Activated T-cell treated with anti-CD3 and anti-CD28 coated beads for 48 hours (primary cell): ENCODE measurements at places on chromosomes 7 and 10.

DNA sequence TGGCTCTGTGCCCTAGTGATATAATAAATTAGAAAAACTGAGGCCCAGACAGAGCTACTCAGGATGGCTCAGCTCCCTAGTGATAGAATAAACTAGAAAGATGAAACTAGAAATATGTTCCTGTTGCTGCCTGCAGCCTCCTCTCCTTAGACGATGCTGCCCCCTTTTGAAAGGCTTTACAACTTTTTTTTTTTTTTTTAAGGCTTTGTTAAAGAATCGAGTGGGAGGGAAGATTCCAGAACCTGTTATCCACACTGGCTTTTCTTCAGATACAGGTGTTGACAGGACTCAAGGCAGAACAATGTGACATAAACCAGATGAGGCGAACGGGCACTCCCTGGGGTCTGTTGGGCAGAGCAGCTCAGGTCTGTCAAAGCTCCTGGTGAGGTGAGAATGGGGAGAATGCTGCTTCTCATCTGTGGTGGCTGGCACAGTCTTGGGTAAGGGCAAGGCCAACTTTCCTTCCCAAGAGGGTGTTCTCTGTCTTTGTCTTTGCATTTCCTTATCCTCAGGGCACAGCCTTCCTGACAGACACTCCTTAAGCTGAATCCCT, 175.1 kb downstream of the COBL start:
- no peak for DNase-seq

DNA sequence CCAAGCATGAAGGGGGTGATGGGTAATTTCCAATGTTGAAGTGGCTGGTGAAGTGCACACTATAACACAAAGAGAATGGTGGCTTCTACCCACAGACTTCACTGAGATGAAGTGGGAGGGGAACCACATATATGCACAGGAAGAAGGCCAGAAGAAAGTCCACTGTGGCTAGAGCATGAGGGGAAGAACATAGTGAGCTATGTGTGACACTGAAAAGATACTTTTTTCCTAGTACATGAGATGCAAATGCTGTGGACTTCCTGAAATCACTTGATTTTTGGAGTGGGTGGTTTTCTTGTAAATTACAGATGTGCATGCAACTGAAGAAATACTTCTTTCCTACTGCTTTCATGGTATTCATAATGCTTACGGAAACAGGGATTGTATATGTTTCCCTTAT, 115.6 kb upstream of the PHYHIPL start:
- DNase-seq = no peak

- DNase-seq = no peak
Observed at GRCh38 chr7:116311816-116312471, 101.6 kb downstream of the TES start.

DNA sequence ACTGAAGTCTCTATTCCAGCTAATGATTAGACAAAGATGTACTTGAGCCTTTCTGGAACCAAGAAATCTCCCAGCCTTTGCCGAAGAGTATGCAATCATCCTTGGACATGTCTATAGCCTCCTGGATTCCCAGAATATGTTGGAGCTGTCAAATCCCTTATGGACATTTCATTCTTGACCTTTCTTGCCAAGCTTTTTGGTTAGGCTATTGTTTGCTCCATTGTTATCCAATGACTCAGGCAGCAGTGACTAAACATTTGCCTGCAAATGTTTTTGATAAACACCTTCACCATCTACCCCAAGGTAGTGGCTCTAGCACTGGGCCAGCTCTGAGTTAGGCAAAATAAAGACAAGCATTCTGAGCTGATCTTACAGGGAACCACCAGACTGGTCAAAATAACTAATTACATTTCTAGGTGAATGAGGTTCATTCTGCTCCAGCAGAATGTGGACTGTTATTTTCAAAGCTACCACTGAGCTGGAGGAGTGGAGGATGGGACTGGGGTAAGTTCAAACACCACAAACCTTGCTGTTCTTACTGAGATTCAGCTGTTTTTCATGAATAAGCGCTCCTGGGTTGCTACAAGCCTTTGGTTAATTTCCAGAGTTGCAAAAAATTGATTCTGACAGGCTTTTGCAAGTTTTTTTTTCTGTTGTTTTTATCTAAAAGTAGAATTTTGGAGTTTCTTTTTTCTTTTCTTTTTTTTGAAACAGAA, 81.0 kb downstream of the TMEM270 start:
- DNase-seq = no peak

DNA sequence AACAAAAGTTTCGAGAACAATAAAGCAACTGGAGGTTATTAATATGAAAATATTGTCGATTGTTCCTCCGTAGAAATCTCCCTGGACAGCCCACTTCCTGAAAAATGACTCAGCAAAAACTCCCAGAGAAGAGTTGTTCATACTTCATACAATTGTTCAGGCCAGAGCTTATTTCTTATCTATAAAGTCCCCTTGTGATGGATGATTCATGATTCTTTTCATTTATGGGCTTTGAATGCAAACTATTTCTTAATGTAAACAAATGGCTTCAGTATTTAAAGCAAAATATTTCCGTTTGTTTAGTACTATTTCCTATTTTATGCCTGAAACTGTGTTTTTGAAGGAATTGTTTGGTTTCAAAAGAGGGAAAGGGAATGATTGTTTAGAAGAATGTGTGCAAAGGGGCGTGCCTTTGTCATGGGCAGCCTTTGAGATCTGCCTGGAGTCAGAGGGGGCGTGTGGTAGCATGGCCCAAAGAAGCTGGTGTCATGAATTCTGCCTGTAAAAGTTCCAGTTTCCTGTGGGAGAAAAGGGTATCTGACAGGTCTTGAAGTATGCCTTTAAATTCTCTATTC, 26.2 kb upstream of the EXOC6 start:
- no peak for DNase-seq

DNA sequence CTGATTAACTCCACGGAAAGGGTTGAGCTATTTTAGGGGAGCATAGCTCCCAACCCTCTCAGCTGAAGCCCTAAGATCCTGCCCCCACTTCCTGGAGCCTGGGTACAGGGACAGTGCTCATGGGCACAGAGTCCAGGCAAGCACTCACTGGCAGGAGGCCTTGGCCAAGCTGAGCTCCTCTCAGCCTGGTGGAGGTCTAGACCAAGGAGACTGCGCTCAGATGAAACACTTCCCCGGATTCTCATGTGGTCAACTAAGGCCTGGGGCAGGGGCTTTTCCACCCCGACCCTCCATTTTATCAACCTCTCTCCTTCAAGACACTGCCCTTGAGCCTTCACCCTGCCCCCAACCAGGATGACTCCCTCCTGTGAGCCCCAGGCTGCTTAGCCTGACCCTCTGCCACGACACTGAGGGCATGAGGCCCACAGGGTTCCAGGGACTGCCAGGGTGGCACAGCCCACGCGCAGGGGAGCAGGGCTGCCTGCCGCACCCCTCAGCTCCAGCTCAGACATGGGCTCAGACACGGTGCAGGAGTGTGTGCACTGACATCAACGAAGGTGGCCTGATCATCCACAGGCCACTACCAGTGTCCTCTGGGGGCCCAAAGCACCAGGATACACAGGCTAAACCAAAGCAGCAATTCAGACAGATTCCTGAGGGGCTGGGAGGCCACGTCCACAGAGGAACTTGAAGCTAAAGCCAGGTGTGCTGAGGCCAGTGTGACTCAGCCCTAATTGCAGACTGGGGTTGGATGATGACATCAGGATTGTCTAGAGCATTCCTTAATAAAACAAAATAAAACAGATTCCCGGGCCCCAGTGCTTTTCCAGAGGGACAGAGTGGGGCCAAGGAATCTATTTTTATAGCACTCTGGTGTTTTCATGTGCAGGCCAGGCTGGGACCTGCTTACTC, 18.8 kb downstream of the CHAT start:
- no peak for DNase-seq

DNA sequence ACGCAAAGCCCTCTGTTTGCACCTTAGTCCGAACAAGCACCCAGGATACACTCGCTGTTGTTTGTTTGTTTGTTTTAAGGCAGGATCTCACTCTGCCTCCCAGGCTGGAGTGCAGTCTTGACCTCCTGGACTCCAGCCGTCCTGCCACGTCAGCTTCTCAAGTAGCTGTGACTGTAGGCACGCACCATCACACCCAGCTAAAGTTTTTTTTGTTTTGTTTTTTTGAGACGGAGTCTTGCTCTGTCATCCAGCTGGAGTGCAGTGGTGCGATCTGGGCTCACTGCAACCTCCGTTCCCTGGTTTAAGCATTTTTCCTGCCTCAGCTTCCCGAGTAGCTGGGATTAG, 76.8 kb downstream of the CTBP2 start:
- no peak for DNase-seq

DNA sequence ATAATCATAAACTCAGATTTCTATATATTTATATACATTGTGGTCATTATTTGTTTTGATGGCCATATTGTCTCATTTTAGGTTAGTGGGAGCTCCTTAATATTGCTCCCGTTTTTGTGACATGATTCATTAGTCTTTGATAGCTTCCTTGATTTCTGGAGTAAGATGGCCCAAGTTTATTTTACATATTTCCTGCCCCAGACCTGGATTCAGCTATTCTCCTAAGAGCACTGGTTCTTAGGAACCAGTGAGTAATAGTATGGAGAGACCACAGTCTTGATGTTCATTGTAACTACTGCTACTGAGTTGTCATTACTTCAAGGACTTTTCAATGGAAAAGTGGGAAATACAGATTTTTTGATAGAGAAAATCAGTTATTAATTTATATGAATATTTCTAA, 6.0 kb downstream of the TFPI2 start:
- DNase-seq = no peak

GRCh38 chr7:24963218-24963617, 16.8 kb downstream of the OSBPL3 start:
- DNase-seq = peak; percentile 41

DNA sequence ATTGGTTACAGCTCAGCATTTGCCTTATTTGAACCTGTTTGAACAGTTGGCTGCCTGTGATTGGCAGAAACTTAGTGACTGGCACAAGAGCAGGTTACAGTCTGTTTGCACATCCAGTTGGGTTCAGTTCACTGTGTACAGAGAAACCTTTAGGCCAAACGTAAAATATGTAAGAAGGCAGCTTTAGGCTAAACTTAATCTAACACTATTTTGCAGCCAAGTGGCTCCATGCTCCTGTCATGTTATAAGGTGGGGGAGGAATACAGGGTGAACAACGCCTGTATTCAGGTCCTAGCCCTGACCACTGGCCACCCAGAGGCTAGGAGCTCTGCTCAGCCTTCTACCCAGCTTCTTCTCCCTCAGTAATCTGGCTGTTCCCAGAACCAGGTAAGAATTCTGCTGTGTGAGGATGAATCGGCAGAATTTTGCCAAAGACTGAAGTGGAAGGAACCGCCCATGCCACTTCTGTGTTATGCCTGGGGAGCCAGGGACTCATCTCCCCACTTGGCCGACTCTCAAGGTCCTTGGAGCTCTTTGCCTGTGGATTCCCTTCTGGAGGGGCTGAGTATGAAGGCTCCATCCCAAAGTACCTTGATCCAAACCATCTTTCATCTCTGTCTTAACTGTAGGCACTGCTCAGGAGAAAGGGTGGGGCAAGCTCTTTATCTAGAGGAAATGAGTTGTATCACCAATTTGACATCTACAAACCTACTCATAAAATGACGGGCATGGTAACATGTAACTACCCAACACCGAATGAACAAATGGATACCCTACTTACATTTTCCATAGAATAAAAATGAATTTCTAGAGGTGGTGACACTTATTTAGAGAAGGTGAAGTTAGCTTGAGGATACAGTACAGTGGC, 164.4 kb upstream of the NAMPT start:
- no peak for DNase-seq

- DNase-seq = no peak
Observed at GRCh38 chr7:30168835-30169573, 34.2 kb downstream of the MTURN start.

- no peak for DNase-seq
Observed at GRCh38 chr7:32047075-32047474, 23.1 kb downstream of the PDE1C start.

- DNase-seq = no peak
Observed at GRCh38 chr7:32871624-32872371, 19.8 kb downstream of the KBTBD2 start.

DNA sequence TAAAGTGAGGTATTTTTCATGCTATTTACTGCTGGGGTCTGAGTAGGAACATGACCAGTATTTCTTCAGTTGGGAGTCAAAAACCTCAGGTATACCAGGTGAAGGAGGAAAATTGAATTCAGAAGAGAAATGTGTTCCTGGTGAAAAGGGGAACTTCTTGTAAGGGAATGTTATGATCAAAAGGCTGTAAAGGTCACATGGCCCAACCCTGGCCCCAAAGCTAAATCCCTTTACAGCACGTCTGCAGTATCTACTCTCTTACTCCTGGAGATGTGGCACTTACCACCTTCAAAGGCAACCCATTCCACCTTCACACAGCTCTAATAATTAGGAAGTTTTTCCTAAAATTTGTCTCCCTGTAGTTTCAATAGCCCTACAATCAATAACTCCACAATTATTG, 15.2 kb downstream of the PIK3AP1 start:
- DNase-seq = no peak

DNA sequence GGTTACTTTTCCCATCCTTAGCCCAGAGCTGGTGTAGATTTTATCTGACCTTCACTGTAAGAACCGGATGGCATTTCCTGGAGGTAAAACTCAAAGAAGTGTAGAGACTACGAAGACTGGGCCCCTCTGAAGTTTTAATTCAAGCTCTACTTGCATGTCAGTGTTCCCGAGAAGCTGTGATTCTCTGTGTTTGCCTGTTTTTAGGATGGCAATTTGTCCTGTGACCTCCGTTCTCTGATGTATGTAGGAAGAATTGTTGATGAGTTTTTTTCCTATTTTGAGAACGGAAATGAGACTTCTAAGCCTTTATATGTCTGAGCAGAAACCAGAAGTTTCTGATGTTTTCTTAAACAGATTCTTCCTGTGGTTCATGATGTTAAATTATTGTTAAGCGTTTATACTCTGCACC, 94.1 kb downstream of the CDCA7L start:
- no peak for DNase-seq

- DNase-seq = no peak
Observed at GRCh38 chr7:149751043-149751775, 22.2 kb downstream of the ZNF467 start.

DNA sequence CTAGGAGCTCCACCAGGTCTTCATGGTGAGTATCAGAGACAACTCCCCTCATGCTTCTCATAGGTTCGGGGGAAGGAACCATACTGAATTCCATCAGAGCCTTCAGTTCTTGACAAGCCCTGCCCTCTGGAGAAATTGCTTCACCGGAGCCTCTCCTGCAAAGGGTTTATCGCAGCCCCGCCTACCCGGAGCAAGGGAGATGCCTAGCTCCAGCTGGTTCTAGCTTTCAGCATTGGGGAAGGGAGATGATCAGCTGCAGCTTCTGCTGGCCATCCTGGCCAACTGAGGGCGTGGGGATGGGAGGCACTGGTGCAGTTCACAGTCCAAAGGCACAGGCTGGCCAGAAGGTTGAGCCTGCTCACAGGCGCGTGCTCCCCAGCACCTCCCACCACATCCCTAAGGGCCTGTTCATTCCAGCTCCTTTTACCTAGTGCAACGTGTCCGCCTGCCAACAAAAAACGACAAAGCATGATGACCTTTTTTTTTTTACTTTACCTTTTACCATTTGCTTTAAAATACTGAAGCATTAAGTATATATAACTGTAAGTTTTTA, 31.2 kb downstream of the LANCL2 start:
- DNase-seq = no peak

DNA sequence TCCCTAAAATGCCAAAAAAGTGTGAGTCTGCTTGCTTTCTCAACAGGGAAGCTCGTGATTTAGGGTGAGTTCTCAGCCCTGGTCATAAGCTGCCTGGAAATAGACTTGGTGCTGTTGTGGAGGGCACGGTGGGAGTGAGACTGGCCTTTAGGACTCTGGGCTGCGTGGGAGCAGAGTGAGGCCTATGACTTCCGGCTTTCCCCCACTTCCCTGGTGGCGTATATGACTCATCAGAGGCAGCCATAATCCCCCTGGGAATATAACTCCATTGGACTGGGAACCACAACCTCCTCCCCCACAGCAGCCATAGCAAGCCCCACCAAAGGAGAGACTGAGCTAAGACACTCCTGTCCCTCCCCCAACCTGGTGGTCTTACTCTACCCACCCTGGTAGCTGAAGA, 95.0 kb downstream of the PON1 start:
- DNase-seq = no peak
